Hypothalamus (tissue), 51 donors: ENCODE measurements at places on chromosomes 5 and 9.

DNA sequence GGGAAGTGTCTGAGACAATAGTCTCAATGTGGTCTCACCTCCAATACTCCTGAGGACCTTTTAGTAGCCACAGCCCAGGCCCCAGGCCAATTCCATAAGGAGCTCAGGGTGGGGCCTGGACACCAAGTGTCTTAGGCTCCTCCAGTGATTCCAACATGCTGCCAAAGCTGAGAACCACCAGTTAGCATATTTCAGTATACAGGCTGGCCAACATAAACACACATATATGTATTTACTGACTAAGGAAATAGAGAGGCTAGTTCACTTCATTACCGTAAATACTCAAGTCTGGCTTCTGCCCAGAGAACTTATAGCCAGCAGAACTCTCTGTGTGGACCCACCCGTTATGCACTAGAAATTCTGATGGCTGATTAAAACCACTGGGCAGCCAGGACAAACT lies 24.1 kb downstream of the S1PR3 start:
- no peak for DNase-seq

GRCh38 chr9:127949827-127950512 lies 12.3 kb upstream of the DPM2 start:
- DNase-seq = peak; percentile 61

DNA sequence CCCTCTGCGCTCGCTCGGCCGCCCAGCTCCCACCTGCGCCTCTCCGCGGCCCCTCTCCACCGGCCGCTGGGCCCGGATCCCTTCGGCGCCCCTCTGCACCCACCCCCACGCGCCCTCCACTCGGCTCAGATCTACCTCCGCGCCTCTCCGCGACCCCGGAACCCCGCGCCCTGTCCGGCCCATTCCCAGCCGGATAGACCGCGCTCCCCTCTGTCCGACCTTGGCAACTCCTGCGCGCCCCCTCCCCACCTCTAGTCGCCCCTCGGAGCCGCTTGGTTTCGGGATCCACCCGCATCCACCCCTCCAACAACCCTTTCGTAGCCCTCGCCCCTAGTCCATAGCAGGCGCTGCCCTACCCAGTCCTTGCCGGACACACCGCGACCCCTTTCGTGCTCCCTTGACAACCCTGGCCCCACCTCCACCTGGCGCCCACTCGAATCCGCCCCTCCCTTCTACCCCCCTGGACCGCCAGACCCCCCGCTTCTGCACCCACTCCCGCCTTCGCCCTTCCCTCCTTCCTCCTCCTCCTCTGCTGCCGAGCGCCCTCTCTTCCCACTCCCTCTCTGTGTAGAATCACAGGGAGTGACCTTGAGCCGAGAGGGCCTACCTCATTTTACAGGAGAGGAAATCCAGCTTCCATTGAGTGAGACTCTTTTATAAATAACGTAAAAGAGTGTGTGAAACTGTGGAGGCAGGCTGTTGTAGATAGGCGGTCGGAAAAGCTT lies 525 bp upstream of the AK3 start:
- peak; percentile 36 for DNase-seq

- no peak for DNase-seq
Measured at GRCh38 chr5:174775081-174775480, 50.7 kb downstream of the MSX2 start.

GRCh38 chr9:88651682-88652633 lies 117.0 kb downstream of the NXNL2 start:
- peak; percentile 8 for DNase-seq
